SHP77 treated with DMSO at 0.1 percent for 48 hours (cell line): ENCODE measurements at places on chromosomes 7 and 10.

GRCh38 chr7:35874886-35875285 lies 74.0 kb downstream of the SEPTIN7 start:
- no peak for DNase-seq

DNA sequence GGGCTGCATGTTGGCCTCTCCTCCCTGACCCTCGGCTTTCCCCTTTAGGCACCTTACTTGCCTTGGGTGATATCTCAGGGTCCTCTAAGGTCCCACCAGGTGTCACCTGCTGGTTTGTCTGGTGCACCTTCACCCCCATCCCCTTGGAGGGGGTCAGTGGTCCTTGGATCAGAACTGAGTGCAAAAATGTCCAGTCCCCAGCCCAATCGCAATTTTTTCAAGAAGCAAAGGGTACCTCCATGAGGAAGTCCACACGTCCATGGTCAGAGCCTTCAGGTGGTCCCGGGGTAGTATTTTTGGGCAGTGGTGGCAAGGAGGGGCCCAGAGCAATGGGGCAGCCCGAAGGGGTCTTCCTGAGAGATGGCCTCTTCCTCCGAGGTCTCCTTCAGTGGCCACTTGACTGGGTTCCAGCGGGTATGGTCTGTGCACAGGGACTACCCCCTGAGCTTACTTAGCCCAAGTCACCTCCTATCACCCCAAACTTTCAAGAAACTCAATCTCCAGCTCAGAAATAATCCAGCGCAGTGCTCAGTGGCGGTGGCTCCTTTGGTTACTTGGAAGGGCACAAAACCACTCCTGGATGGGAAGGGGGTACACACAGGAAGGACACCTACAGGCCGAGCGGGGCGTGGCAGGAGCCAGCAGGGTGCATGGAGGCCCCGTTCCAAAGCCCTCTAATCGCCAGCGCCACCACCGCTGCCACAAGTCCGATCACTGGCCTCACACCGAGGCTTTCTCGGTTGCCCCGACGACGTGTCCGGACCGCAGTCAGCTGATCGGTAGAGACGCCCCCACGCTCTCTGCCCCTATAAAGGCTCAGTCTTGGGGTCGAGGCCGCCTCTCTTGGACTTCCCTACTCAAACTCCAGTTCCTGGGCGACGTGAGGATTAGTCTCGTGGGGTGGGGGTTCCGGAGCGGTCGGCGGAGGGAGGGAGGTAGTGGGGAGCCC lies 4.5 kb downstream of the SAP25 start:
- no peak for DNase-seq

GRCh38 chr10:21520949-21521348 lies 4.5 kb downstream of the SKIDA1 start:
- DNase-seq: no peak

GRCh38 chr10:95445837-95446486 lies 115.2 kb downstream of the SORBS1 start:
- peak; percentile 21 for DNase-seq

- no peak for DNase-seq
Observed at GRCh38 chr10:125620401-125620800, 62.6 kb downstream of the TEX36 start.

GRCh38 chr10:119233821-119234220 lies 26.4 kb downstream of the GRK5 start:
- no peak for DNase-seq
